ENCODE measurements at places on chromosomes 3 and 15.

DNA sequence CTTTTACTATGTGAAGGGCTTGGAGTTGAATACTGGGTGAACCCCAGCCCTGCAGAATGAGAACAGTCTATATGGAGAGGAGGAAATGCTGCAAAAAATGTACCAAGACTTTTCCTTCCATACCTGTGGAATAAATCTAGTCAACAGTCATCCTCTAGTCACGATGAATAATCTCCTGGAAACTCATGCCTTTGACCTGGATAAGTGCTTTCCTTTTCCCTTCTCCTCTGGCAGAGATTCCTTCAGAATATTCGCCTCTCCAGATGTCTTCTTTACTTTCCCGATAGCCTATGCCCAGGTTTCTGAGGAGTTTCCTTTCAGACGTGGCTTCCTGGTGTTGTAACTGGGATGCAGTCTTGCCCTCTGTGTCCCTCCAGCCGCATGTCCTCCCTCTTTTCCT, 28.1 kb downstream of the CCNL1 start:
- H3K4me3 ChIP-seq: no peak overlapping the region
- no peaks in the 10 kb centered on the region for H3K36me3 ChIP-seq
- no peak overlapping the region for H3K27ac ChIP-seq
- no peak for DNase-seq

GRCh38 chr3:29440413-29441305, 159.8 kb downstream of the RBMS3 start:
- H3K36me3 ChIP-seq: no peaks in the 10 kb centered on the region
- no peaks in the 10 kb centered on the region for H3K27me3 ChIP-seq

DNA sequence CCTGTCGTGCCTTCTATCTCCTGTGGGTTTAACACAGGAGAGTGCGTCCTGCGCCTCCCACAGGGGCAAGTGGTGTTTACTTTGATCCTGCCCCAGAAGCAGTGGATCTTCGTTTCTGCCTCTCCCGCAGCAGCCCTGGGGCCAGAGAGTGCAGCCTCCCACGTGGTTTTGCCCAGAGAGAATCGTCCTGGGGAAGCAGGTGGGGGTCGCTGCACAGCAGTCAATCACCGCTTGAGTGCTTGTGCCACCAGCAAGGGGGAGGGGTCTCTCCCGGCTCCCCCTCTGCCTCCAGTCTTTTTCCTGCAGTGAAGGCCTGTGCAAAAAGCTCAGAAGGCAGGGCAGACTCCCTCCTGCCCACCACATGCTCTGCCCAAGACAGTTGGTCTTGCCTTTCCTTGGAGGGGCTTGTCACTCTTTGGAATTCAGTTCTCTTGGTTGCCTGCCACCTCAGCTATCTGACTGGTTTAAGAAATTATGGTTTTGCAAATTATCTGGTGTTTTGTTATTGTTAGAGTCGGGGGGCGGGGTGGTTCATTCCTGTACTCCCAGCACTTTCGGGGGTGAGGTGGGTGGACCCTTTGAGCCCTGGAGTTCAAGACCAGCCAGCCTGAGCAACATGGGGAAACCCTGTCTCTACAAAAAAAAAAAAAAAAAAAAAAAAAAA, 26.9 kb downstream of the STOML1 start:
- no peaks in the 10 kb centered on the region for H3K27me3 ChIP-seq
- H3K4me3 ChIP-seq: peak overlapping the region; percentile 72
- DNase-seq: no peak
- H3K4me1 ChIP-seq: peaks cover 28% of the 10 kb centered on the region
- no peak overlapping the region for H3K27ac ChIP-seq
- no peaks in the 10 kb centered on the region for H3K36me3 ChIP-seq

GRCh38 chr3:134937256-134938028, 142.4 kb downstream of the EPHB1 start:
- H3K27ac ChIP-seq: no peak overlapping the region
- DNase-seq: no peak
- H3K27me3 ChIP-seq: no peaks in the 10 kb centered on the region
- no peaks in the 10 kb centered on the region for H3K36me3 ChIP-seq
- no peaks in the 10 kb centered on the region for H3K4me1 ChIP-seq

DNA sequence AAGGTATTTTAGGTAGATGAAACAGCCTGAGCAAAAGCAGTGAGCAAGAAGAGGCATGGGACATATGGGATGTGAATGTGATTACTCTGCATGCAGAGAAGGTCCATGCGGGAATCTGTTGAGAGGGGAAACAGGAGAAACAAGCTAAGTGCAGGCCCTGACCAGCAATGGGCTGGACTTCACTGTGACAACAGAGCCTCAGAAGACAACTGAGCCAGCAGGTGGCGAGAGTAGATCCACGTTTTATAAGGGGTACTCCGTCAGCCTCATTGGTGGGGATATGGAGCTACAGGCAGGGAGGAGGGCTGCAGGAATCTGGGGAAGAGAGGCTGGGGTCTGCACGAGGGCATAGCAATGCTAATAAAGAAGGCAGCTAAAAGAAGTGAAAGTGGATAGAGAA, 405.9 kb upstream of the LMCD1 start:
- no peaks in the 10 kb centered on the region for H3K27me3 ChIP-seq
- H3K4me3 ChIP-seq: no peak overlapping the region
- no peak for DNase-seq
- H3K36me3 ChIP-seq: no peaks in the 10 kb centered on the region
- H3K4me1 ChIP-seq: no peaks in the 10 kb centered on the region
- H3K27ac ChIP-seq: no peak overlapping the region

- H3K27me3 ChIP-seq: no peaks in the 10 kb centered on the region
- DNase-seq: no peak
- peaks cover 15% of the 10 kb centered on the region for H3K4me1 ChIP-seq
- H3K36me3 ChIP-seq: no peaks in the 10 kb centered on the region
Observed at GRCh38 chr3:39346785-39347585, 17.5 kb downstream of the CCR8 start.

DNA sequence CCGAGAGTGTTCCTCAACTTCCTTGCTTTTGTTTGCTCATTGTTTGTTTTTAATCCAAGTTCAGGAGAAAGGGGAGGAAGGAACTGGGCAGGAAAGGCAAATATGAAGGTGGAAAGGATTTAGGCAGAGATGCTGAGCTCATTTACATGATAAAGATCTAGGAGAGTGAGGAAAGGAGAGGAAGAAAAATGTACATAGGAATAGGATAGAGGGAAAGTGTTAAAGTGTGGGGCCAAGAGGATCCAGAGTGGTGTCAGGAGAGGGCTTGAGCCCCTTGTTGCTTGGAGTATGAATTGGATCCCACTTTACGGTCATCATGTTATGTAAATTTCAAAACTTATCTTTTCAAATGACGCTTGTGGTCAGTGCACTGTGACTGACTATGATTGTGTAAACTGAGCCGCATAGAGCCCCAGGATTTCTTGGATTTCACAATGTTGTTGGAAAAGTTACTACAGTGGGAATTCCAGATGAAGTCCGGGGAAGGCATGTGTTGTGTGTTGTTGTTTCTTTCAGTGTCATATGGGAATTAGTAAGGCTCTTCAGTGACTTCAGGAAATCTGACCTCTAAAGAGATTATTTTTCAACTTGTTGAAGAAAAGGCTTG, 15.0 kb upstream of the PLD1 start:
- H3K4me3 ChIP-seq: no peak overlapping the region
- H3K36me3 ChIP-seq: no peaks in the 10 kb centered on the region

DNA sequence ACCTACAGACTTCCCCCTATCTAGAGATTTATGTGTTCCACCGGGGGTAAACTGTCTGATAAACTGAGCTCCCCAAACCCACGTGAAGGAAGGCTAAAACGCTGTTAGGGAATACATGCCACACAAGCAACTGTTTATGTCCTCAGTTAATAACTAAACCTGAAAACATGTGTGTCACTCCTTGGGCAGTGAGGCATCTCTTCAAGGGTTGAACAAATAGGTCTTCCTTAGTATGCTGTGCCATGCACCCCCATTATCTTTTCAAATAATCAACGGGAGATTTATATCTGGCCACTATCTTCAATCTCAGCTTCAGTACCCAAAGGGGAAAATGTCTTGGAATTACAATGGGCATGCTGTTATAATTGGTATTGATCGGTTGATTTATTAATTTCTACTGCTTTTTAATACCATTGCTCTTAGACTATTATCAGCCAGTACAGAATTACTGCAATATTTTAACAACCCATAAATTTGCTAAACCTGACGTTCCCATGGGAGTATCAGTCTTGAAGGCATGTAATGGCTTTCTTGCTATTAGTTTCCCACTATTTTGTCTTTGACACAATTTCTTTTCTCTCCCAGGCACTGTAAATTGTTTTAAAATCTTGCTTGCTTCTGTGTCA, 279.2 kb upstream of the P2RY1 start:
- no peaks in the 10 kb centered on the region for H3K27me3 ChIP-seq
- H3K4me1 ChIP-seq: no peaks in the 10 kb centered on the region
- H3K4me3 ChIP-seq: no peak overlapping the region
- no peak for DNase-seq

DNA sequence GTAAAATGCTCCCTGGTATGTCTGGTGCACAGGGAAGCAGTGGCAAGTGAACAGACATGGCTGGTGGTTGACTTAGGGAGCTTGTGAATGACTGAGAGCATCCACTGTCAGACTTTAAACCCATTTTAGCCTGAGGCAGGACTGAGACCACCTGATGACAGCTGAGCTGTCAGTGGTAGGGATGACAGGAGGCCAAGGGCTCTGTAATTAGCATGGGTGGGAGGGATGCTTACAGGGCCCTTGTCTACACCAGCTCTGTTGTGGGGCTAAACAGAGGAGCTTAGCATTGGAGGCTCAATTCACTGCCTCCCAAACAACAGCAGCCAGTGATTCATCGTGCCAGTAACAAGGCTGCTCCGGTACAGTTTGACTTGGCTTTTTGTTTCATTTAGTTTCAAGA, 169.4 kb downstream of the CHST2 start:
- H3K27me3 ChIP-seq: no peaks in the 10 kb centered on the region
- no peaks in the 10 kb centered on the region for H3K4me1 ChIP-seq
- no peak overlapping the region for H3K27ac ChIP-seq
- H3K36me3 ChIP-seq: no peaks in the 10 kb centered on the region

- peak; percentile 67 for DNase-seq
- peak overlapping the region; percentile 11 for H3K27ac ChIP-seq
- no peaks in the 10 kb centered on the region for H3K36me3 ChIP-seq
- no peaks in the 10 kb centered on the region for H3K27me3 ChIP-seq
Observed at GRCh38 chr15:69755551-69756310, 303.1 kb downstream of the RPLP1 start.

- peak overlapping the region; percentile 6 for H3K27ac ChIP-seq
- DNase-seq: peak; percentile 29
- peaks cover 64% of the 10 kb centered on the region for H3K4me1 ChIP-seq
- H3K27me3 ChIP-seq: no peaks in the 10 kb centered on the region
Observed at GRCh38 chr3:196643201-196643749, 3.8 kb downstream of the NRROS start.

DNA sequence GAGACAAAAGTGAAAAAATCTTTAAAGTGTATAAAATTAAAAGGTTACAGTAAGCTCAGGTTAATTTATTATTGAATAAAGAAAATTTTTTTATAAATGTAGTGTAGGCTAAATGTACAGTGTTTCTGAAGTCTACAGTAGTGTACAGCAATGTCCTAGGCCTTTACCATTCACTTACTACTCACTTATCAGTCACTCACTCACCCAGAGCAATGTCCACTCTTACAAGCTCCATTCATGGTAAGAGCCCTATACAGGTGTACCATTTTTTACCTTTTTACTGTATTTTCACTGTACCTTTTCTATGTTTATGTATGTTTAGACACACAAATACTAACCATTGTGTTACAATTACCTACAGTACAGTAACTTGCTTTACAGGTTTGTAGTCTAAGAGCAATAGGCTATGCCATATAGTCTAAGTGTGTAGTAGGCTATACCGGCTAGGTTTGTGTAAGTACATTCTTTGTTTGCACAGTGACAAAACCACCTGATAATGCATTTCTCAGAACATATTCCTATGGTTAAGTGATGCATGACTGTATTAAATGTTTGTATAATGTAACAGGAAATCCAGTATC, 38.1 kb upstream of the NECTIN3 start:
- no peaks in the 10 kb centered on the region for H3K36me3 ChIP-seq
- H3K4me1 ChIP-seq: no peaks in the 10 kb centered on the region
- DNase-seq: no peak
- H3K27me3 ChIP-seq: no peaks in the 10 kb centered on the region
- no peak overlapping the region for H3K27ac ChIP-seq
- no peak overlapping the region for H3K4me3 ChIP-seq

DNA sequence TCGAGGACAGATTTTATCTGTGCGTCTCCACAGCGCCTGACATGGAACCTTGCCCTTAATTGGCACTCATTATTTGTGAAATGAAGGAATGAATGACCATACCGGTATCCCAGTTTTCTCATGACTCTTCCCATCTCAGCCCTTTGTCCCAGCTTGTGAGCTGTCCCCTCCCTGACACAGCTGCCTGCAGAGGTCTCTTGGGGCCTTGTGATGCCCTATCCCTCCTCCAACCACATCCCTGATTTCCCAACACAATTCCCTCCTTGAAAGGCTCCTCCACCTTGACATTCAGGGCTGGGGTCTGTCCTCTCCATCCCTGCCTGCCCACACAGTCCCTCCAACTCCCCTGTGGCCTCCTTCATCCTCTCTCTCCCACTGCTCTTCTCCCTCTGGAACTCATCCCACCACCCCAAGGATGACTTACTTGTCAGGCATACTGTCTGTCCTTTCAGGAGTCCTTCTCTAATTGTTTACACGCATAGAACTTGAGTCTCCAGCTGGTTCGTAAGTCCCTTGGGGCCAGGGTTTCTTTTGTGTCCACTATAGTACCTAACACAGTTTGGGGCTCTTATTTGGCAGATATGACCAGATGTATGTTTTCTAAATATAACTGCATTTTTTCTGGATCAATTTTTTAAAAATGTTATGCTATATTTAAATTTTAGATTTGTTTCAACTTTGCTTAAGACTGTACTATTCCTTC, 35.6 kb upstream of the FILIP1L start:
- H3K27me3 ChIP-seq: no peaks in the 10 kb centered on the region
- DNase-seq: no peak
- H3K4me1 ChIP-seq: no peaks in the 10 kb centered on the region
- no peak overlapping the region for H3K4me3 ChIP-seq
- H3K36me3 ChIP-seq: peaks cover 4% of the 10 kb centered on the region
- H3K27ac ChIP-seq: no peak overlapping the region

GRCh38 chr3:106193876-106194275, 325.1 kb upstream of the CBLB start:
- H3K27ac ChIP-seq: no peak overlapping the region
- no peak for DNase-seq
- H3K4me1 ChIP-seq: peaks cover 5% of the 10 kb centered on the region

DNA sequence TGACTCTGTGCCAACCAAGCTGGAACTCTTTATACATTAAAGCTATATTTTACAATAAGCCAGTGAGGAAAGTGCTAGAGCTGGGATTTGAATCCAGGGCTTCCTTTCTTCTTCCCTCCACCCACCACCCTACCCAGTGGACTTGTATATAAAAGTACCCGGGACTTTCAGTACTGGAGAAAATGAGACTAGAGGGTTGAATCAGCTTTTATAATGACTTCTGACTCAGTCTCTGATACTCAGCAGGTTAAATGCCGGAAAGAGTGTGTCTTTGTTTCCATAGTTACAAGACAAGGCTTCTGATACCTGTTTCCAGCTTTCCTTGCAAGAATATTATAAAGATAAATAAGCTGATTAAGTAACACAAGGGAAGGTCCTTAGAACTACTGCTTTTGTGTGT, 80.9 kb downstream of the FRMD4B start:
- H3K27ac ChIP-seq: no peak overlapping the region
- H3K27me3 ChIP-seq: no peaks in the 10 kb centered on the region
- no peak overlapping the region for H3K4me3 ChIP-seq
- no peaks in the 10 kb centered on the region for H3K36me3 ChIP-seq
- no peak for DNase-seq
- H3K4me1 ChIP-seq: peaks cover 3% of the 10 kb centered on the region

GRCh38 chr3:149401926-149402310, 24.5 kb upstream of the TM4SF1 start:
- DNase-seq: no peak
- H3K27me3 ChIP-seq: no peaks in the 10 kb centered on the region
- H3K4me1 ChIP-seq: no peaks in the 10 kb centered on the region
- H3K36me3 ChIP-seq: no peaks in the 10 kb centered on the region
- no peak overlapping the region for H3K4me3 ChIP-seq

Measured in CD8-positive, alpha-beta memory T cell (primary cell).